ENCODE measurements at places on chromosomes 5 and 9.

DNA sequence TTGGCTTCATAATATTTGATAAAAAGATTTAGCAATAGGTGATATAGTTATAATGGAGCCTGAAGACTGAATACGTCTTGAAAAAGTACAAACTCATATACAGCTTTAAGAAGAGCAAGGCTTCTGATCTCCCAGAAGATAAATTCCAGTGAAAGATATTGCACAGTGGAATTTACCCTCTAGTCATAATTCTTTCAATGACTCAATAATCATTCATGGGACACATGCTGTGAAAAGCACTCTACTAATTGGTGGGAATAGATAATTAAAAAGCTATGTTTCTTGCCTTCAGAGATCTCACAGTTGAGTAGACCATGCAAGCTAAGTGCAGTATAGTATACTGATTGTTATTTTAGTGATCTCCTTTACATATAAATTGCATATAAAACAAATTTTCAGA is 538.6 kb upstream of the CYLC2 start:
- DNase-seq = no peak

GRCh38 chr9:136485049-136486045 is 2.5 kb upstream of the SEC16A start:
- peak; percentile 81 for DNase-seq

DNA sequence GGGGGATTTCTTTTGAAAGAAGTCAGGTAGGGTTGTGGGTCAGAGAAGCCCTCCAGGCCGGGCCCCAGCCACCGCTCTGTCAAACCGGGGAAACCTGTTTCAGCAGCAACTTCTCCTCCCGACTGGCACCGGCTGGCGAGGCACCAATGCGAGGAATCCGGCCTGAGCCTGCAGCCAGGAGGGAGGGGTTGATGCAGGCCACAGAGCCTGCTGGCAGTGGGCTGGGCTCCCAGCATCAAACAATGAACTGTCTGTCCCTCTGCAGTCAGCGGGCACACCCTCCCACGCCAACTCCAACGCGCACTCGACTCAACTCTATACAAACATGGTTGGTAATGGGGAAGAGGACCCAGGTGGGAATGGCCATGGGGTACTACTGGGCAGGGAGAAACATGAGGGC is 12.1 kb downstream of the PCDH1 start:
- no peak for DNase-seq

- DNase-seq = no peak
Observed at GRCh38 chr5:95727764-95728191, 3.4 kb upstream of the RHOBTB3 start.

DNA sequence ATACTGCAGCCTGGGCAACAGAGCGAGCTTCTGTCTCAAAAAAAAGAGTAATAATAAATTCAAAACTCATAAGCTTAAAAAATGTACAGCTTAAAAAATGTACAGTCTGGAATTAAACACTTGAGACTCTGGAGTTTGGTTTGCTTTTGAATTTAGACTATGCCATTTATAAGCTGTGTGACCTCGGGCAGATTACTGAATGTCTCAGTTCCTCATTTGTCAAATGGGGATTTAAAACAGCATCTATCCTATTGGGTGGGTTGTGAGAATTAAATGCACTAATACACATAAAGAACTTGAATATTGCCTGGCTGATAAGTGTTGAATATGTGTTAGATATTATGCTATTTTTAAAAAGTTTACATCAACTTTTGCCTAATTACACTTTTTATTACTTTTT is 98.4 kb downstream of the SCAMP1 start:
- DNase-seq = no peak

DNA sequence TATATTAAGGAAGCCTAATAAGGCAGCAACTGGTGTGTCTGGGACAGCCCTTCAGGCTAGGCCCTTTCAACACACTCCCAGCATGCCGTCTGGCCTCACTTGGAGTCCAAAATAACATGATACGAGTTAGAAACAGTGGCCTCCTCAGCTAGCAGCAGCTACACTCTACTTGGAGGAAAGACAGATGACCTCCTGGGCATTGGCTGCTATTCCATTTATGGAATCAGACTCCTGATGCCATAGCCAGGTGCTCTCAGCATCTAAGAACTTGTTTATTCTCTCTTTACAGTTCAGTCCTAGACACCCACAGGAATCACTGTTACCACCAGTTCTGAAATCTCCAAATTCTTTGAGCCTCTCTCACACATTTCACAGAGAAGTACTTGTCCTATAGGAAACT is 31.8 kb downstream of the RUSC2 start:
- no peak for DNase-seq

DNA sequence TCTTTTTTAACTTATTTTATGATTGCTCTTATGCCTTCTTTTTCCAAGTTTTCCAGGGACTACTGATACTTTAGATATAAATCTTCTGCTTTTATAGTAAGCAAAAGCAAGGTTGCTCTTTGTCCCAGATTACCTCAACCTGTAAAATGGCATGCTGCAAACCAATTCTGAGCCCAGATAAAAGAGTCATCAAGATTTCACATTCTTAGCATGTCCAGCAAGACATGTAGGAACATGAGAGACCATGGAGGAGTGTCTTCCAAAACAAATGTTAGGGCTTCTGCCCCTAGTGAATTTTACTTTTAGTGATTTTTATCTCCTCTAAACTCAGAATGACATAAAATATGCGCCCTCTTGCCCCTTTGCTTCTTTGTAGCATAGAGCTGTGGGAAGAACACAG is 7.0 kb upstream of the CDC20B start:
- no peak for DNase-seq

GRCh38 chr5:63233361-63233760 is 654.7 kb downstream of the LRRC70 start:
- DNase-seq = no peak

DNA sequence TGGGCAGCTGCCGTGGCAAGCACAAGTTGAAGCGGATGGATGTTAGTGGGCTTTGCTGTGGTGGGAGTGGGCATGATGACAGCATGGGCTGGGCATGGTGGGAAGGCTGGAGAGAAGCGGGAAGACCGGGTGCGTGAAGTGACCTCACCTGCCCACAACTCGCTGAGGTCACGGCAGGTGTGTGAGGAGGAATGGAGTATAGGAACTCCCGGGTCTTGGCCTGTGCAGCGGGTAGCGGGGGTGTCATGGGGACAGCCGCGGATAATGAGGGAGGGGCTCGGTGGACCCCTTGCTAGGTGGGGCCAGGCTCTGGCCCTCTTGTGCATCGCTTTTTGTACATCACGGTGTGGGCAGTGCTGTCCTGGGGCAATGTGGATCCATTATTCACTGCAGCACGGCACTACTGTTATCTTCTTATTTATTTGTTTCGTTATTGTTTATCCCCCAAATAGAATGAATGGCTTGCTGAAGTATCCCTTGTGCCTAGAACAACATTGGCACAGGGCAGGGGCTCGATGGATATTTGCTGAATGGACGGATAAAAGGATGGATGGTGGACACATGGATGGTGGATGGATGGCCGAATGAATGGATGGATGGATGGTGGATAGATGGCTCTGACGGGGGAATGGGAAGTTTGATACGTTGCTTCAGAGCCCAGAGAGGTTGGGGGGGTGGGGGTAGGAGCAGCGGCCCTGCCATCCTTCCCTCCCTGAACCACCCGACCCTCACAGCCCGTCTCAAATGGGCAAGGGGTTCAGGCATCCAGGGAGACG is 14.6 kb downstream of the PROP1 start:
- DNase-seq = no peak

- DNase-seq = peak; percentile 8
Observed at GRCh38 chr9:89277454-89277853, 33.5 kb upstream of the CKS2 start.

DNA sequence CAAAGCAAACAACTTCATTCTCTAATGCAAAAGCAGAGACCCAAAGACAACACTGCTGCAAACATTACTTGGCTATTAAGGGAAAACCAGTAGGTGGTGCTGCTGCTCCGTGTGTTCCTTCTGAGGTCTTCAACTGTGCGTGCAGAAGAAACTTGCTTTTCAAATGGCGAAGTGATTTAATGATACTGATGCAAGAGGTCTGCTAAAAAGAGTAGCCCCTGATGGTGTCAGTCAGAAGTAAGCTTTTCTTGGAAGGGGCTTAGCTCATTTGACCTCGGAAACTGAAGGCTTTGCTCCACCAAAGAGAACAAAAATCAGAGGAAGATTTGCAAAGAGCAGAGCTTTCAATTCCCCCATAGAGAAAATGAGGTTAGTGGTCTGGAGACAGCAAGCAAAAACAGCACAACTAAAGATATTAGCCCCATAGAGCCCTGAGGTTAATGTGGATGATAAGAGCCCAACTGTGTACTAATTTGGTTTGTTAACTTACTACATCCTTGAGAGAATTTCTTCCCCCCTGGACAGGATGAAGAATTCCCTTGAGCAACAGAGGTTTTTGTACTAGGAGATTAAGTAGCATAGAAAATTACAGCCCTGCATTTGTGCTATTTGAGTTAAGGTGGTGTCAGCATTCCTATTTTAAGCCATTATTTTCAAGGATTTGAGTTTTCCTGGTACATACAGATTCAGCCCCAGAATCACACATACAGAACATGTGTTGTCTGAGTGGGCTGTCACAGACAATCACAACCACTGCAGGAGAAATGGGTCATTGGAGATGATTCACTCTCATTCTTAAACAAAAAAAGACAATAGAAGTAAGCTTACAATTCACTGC is 153.2 kb upstream of the C9orf72 start:
- peak; percentile 10 for DNase-seq

GRCh38 chr5:2293906-2294305 is 411.2 kb upstream of the IRX4 start:
- no peak for DNase-seq

DNA sequence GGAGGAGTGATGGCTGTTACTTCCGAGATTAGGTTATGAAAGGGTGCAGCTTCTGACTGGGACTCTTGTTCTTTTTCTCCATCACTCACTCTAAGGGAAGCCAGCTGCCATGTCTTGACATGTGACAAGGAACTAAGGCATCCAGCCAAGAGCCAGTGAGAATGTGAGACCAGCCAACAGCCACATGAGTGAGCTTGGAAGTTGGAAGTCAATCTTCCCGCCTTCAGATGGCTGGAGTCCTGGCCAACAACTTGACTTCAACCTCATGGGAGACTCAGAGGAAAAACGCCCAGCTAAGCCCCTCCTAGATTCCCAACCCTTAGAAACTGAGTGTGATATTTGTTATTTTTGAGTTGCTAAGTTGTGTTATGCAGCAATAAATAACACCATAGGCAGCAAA is 201.1 kb downstream of the SNX18 start:
- no peak for DNase-seq

DNA sequence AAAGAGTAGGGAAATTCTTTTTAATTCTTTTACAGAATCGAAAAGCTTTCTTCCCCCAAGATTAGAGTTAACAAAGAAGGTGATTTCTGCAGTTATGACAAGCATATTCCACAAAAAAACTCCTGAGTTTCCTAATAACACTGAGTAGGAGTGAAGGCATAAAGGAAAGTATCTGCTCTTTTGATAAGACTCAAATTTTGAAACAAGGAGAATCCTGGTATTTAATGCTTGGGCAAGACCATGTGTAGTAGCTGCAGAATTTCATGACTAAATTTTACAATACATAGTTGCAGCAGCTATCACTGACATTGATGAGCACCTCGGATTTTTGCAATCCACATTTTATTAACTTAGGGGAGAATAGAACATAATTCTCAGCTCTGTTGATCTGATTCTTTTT is 92.6 kb downstream of the MARCHF3 start:
- no peak for DNase-seq

DNA sequence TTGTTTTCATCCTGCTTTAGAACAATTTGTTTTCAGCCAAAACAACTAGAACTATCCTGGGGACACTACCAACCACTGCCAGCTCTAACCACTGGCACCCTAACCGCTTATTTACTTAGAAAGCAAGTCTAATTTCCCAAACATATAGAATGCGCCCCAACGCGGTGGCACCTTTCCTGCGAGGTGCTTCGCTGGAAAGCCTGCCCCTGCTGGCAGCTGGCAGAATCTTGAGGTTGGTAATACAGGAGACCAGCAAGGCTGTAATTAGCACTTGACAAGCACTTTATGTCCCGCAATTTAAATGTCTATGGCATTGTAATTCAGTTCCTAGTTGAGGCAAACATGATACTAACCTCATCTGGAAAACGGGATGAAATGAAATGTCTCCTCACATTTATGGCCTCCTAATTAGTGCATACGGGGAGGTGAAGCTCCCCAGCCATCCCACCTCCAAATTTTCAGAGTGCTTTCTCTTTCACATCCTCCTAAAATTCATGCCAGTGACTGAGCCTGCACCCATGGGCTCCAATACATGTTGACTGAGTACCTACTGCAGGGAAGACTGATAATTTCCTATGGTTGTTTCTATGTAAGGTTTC is 30.4 kb downstream of the GABBR2 start:
- DNase-seq = no peak

DNA sequence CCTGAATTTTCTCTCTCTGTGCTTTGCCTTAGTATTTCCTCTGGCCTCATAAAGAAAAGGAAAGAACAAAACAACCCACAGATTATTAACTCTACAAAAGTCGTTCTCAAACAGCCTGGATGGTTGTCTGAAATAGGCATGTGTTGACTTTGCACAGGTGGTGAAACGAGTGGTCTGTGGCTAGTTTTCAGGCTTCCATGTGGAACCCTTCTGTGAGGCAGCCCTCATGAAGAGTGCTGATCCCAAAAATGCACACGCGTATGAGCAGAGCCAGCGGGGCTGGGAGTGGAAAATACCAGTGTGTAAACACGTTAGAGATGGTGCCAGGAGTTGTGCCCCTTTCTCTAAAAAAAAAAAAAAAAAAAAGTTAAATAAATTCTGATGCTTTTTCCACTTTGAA is 4.9 kb upstream of the PSAT1 start:
- no peak for DNase-seq

- no peak for DNase-seq
Observed at GRCh38 chr5:42874621-42875198, 63.0 kb upstream of the SELENOP start.

DNA sequence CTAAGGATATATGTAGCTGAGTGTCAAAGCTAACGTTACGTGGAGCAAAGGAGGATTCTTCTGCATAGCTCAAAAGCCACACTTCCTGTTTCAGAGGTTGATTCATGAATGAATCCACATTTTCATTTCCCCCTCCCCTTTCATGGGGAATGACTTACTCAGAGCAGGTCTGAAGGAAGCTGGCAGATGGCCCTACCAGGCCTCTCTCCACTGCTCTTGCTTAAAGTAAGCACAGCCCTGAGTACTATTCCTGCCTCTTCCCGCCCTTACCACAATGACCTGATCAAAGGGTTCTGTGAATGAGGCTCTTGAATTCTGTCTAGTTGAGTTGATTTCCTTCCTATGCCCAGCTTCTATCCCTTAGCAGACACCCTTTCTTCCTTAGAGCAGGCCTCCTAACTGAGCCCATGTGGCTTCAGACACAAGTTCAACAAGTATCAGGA is 6.3 kb downstream of the IGIP start:
- DNase-seq = peak; percentile 17

DNA sequence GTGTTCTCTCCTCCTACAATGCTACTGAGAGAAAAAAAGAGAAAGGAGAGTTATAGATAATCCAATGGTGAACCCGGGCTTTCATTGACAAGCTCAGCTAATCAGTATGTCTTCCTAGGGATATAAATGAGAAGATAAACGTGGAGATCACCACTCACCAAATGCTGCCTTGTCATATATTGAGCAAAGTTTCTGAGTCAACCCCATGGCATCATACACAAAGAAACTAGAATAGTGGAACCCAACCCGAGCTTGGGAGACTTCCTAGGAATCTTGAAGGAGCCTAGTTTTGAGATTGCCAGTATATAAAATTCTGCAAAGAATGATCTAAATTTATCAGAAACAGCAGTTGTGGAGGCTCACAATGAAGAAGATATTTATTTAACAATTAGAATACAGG is 47.8 kb downstream of the PTPN3 start:
- no peak for DNase-seq

- no peak for DNase-seq
Observed at GRCh38 chr5:77849308-77849900, 73.3 kb upstream of the TBCA start.

All from CD4-positive, alpha-beta T cell treated with Interleukin-6 at 100 ng/mL for 8 hours (primary cell).